ENCODE measurements at places on chromosomes 6 and 20. TPM values are rescaled to one million over a fixed set of nuclear protein-coding genes. Genes with fewer than 3 reads are reported as not detected.

The MYCT1 gene
- total RNA-seq = 181 TPM

The VNN1 gene
- 0.29 TPM for total RNA-seq

The CLPSL1 gene
- total RNA-seq = not detected

The HSP90AB1 gene
- 1,245 TPM for total RNA-seq

The VSTM2L gene
- 0.29 TPM for total RNA-seq

The HIVEP1 gene
- total RNA-seq = 34.1 TPM

The SERINC1 gene
- total RNA-seq = 143 TPM

The HLA-DRB1 gene
- total RNA-seq = 0.10 TPM

The NKX2-2 gene
- not detected for total RNA-seq

The CCN6 gene
- total RNA-seq = not detected

The CTCFL gene
- not detected for total RNA-seq

The MAFB gene
- total RNA-seq = 5.9 TPM

The PACSIN1 gene
- total RNA-seq = not detected

The DSTN gene
- total RNA-seq = 240 TPM

The LTB gene
- total RNA-seq = 3.9 TPM

The HCRTR2 gene
- total RNA-seq = not detected

The ZBP1 gene
- total RNA-seq = not detected

The TMEM239 gene
- total RNA-seq = not detected

The OTOR gene
- total RNA-seq = not detected
